ENCODE measurements at places on chromosomes 4 and X.
A peak's percentile ranks its signal among the peaks of the same experiment; 100 is the strongest.

GRCh38 chr4:123651536-123652180 is 255.1 kb downstream of the SPRY1 start:
- no peak for DNase-seq

DNA sequence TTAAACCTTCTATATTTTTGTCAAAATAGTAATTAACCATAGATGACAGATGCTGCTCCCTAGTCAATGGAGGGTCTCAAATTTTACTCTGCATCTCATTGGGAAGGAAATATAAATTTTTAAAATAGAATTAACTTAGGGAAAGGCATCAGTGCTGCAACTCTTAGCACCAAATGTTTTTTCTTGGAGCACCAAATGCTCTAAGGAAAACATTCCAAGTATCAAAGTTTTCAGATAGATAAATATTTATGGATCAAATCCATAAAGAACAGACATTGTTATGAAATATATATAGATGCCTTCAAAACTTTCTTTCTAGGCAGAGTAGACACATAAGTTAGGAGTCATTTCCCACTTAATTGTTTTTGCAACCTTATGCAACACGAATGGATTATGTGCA is 168.7 kb downstream of the ANTXR2 start:
- DNase-seq: no peak

GRCh38 chr4:152967907-152968306 is 31.8 kb downstream of the FHDC1 start:
- no peak for DNase-seq

DNA sequence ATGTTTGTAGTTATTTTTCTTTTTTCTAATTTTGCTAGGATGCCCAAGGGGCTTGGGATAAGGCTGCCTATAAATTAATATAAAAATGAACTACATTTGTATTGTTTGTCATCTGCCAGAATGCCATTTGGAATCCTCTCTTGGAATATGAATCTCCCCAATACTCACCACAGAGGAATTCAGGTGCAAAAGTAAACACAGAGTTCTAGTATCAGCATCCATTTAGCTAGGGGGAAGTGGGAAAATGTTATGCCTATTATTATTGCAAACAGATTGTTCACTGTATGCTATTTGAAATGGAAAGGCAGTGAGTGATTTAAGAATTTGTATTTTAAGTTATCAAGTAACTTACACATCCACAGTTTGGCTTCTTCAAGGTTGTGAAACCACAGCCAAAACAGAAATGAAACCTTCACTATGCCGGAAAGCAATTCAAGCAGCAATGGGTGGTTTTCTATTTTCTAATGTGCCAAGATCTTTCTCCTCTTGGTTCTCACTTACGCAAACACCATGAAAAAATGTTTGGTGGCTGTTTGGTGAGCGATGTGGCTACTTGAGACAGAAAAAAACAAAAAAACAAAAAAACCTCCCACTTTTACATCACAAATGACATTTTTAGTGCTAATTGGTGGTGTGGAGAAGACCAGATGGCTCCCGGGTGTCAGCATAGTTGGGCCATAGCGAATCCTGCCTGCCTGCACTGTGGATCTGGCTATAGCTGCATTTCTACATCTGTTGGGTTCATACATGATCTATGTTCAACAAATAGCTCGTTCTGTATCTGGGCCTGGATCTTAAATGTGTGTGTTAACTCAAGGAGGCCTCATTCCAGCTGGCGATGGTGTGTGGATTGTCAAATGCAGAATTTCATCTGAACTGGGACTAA is 200.8 kb upstream of the GIMD1 start:
- DNase-seq: no peak

- no peak for DNase-seq
Observed at GRCh38 chrX:150934453-150934852, 36.0 kb upstream of the CD99L2 start.

- no peak for DNase-seq
Observed at GRCh38 chr4:163804001-163804400, 309.5 kb downstream of the TMA16 start.

DNA sequence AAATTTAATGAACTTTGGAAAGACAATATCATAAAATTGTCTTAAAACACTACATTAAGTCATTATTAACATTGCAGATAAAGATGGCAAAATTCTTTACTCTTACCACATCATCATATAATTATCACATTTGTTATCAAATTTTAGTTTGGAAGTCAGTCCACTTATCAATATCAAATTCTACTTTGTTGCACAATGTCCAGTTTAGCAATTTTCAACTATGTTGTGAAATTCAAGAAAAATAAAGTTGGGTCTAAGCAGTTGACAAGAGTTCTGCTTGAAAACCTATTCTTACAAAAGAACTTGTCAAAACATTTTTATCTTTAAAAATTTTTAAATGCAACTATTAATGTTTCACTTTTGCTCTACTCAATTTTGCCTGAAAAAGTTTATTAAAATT is 44.7 kb upstream of the TET2 start:
- DNase-seq: no peak

- DNase-seq: no peak
Observed at GRCh38 chrX:17549107-17549651, 174.2 kb downstream of the NHS start.

GRCh38 chrX:13077168-13077567 is 32.7 kb upstream of the FAM9C start:
- DNase-seq: no peak

GRCh38 chrX:97397371-97397770 is 513.7 kb downstream of the RPA4 start:
- no peak for DNase-seq

DNA sequence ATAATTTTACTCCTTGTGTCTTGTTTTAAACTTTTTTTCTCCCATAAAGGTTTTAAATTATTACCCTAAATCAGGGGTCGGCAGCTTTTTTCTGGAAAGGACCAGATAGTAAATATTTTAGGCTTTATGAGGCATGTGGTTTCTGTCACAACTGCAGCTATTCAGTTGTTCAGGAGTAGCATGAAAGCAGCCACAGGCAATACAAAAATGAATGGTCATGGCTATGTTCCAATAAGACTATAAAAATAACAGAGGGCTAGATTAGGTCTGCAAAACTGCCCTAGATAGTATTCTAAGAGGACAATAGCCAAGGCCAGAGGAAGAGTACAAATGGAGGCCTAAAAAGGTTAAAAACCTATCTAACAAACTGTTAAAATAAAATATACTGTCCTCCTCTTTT is 24.6 kb downstream of the HERC5 start:
- no peak for DNase-seq

GRCh38 chrX:153441296-153441695 is 4.6 kb downstream of the TREX2 start:
- no peak for DNase-seq

DNA sequence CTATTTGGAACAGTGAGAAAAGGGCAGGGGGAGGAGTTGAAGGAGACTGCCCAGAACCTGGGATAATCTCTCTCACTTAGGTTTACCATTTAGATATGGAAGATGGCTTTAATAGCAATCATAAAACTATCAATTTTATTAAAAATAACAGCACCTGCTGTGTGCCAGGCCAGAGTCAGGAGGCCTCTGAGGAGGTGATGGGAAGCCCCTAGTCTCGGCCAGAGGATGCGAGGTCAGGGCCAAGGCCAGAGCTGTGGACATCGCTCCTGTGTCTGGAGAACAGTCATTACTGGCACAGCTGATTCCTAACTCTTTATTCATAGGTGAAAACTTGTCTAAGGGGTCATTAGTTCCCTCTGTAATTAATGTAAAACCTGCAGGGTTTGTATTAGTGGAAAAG is 4.2 kb upstream of the IQSEC2 start:
- no peak for DNase-seq

- no peak for DNase-seq
Observed at GRCh38 chr4:118889312-118889691, 648 bp downstream of the SYNPO2 start.

GRCh38 chr4:157357887-157358286 is 137.4 kb downstream of the GRIA2 start:
- no peak for DNase-seq

- no peak for DNase-seq
Observed at GRCh38 chrX:71974916-71975315, 64.3 kb downstream of the NHSL2 start.

- peak; percentile 97 for DNase-seq
Observed at GRCh38 chr4:82900411-82901182, at the start of gene THAP9. TSS of gene THAP9 (plus strand) at chr4:82900735. CDS start at chr4:82900803, 68 bp downstream.

DNA sequence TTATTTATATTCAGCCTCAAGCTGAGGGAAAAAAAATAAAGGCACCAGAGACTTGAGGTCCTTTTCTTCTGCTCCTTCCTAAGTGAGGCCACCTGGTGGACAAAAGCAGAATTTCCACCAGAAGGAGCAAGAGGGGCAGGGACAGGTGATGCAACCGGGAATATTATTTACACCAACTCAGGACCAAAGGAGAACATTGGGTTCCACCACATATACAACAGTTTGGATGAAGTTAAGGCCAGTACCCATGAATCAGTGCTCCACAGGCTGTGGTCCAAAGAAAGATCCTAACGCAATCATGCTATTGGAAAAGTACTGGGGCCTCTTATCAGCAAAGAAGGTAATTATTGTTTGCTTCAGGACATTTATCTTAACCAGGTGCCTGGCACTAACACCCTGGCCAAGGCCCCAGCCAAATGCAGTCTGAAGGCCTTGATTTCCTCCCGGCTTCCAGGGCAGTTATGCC is 57.4 kb downstream of the TSC22D3 start:
- peak; percentile 62 for DNase-seq

DNA sequence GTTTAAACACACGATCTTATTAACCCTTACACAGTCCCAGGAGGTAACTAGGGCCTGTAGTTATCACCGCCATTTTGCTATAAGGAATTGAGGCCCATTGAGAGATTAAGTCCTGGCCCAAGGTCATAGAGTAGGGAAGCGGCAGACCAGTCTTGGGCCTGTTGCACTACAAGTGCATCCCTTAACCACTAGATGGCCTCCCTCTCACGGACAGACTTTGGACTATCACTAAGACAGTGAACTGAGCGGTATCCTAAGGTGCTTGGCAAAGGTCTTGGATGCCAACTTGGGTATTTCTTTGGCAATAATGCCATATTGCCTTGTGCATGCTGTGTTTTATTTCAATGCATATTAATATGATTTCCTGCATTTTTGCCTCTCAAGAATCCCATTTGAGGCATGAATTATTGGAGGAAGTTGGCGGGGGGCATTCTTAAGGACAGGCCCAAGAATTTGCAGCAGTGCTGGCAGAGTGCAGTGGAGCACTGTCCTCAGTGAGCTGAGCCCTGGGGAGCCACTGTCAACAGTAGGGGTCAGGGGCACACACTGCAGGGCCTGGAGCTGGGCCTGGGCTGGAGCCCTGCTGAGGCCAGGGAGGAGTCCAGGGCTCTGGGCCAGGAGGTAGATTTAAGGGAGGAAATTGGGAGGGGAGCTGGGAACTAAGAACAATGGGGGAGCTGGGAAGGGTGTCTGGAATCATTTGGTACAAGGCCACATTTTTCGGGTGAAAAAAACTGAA is 147.4 kb downstream of the SMIM20 start:
- no peak for DNase-seq

- DNase-seq: no peak
Observed at GRCh38 chr4:24662542-24662941, 78.2 kb upstream of the DHX15 start.

GRCh38 chr4:100290585-100290984 is 100.3 kb upstream of the DDIT4L start:
- DNase-seq: no peak

- no peak for DNase-seq
Observed at GRCh38 chr4:156797206-156797605, 174.4 kb downstream of the PDGFC start.

DNA sequence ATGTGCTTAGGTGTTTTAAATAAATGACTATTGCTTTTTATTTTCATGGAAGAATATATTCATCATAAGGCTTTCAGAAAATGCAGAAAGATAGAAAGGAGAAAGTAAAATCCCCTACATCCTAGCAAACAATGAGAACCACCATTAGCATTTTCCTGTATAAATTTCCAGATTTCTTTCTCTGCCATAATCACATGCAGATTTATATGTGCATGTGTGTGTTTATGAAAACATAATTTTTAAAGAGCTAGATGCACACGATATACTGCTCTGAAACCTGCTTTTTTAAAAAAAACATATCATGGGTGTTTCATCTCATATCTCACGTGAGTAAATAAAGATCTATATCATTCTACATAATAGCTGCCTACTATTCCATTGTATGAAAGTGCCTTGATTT is 26.4 kb upstream of the PPARGC1A start:
- no peak for DNase-seq

DNA sequence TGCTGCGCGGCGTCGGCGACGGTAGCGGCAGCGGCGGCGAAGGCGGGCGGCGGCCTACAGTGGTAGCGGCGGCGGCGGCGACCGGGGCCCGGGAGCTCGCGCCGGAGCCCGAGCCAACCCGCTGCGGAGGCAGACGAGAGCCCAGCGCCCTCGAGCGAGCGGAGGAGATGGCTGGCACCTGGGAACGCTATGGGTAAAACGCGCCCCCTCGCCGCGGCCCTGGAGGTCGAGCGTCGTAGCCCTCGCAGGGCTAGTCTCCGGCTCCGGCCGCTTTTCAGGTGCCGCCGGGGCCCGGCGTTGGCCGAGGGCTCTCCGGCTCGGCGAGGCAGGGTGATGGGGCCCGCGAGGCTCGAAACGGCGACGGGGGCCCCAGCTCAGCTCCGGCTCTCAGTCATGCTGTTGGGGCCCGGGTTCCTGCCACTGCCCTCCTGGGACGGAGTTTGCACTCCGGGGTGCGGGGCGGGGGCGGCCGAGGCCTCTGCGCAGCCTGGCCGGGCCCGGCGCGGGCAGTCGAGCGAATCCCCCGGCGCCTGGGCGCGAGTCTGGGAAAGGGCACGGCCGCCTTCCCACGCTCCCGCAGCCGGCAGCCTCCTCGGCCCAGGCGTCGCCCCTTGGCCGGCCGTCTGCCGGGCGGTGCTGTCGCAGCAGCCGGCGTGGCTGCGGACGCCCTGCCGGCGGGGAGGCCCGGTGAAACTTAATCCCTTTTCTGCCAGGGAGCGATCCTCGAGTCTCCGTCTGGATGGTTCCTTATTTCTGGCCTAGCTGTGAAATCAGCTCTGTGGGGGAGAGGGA is 768 bp downstream of the MID2 start:
- DNase-seq: no peak

DNA sequence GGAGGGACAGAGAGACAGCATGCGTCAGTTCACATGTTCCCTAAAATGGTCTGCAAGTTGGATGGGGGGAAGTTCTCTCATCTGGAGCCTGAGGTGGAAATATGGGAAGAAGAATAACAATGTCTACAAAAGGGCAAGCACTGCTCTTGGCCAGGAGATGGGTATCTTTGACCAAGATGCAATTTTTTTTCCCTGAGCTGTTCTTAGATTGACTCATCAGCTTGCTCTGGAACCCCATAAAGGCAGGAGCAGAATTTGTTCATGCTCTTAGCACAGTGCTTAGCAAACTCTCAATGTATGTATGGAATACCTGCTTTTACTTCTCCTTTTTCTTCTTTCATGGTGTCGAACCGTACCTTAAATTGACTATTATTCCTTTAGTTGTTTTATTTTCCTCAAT is 90.5 kb upstream of the ZNF827 start:
- no peak for DNase-seq

GRCh38 chr4:20353646-20354045 is 101.9 kb downstream of the SLIT2 start:
- no peak for DNase-seq

- no peak for DNase-seq
Observed at GRCh38 chr4:15341733-15342300, 86.0 kb upstream of the C1QTNF7 start.

- no peak for DNase-seq
Observed at GRCh38 chrX:46823481-46823880, 13.4 kb upstream of the RP2 start.

- DNase-seq: no peak
Observed at GRCh38 chr4:38463268-38463958, 200.6 kb upstream of the KLF3 start.

Measured in nucleus accumbens (tissue), 56 donors.